Activated CD8-positive, alpha-beta memory T cell treated with anti-CD3 and anti-CD28 coated beads for 1 hour (primary cell): ENCODE measurements at places on chromosomes 7 and 10.
A peak's percentile ranks its signal among the peaks of the same experiment; 100 is the strongest.

DNA sequence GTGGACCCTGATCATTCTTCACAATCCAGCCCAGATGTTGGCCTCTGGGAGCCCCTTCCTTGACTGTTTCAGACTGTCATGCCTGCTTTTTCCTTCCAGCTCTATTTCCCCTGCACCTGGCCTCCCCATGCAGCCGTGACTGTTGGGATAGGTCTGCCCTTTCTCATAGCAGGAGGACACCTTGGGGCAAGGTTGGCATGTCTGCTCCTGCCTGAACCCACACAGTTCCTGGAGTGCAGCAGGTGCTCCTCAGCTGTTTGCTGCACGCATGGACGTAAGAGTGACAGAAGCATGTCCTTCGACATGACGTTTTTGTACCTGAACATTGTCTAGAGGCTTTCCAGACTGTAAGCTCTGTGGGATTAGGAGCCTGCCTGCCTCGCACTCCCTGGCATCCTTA is 24.0 kb downstream of the POR start:
- DNase-seq, result no peak

- DNase-seq, result no peak
These were observed 51.1 kb downstream of the CYP26A1 start for GRCh38 chr10:93124580-93125318.

DNA sequence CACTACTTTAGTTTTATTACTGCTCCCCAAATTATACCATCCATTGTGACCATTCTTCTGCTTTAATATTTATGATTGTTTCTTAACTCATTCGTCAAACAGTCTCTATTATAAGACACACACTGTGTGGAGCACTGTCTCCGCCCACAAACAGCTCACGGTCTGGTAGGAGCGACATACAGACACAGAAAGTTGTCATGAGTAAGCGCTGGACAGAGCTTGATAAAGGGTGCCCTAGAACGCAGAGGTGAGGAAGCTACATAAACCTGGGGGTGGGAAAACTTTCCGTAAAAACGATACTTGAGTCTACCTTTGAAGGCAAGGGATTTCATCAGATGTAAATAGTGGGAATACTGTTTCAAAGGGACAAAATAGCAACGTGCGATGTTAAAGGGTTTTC is 207.9 kb downstream of the PHF14 start:
- no peak for DNase-seq

GRCh38 chr10:60914690-60915141 is 29.3 kb downstream of the RHOBTB1 start:
- no peak for DNase-seq

GRCh38 chr7:55304018-55304762 is 60.9 kb upstream of the LANCL2 start:
- no peak for DNase-seq

- DNase-seq, result no peak
These were observed 7.5 kb downstream of the CALML3 start for GRCh38 chr10:5532307-5532605.

- DNase-seq, result no peak
These were observed 809.1 kb downstream of the SORCS1 start for GRCh38 chr10:106355450-106355849.

DNA sequence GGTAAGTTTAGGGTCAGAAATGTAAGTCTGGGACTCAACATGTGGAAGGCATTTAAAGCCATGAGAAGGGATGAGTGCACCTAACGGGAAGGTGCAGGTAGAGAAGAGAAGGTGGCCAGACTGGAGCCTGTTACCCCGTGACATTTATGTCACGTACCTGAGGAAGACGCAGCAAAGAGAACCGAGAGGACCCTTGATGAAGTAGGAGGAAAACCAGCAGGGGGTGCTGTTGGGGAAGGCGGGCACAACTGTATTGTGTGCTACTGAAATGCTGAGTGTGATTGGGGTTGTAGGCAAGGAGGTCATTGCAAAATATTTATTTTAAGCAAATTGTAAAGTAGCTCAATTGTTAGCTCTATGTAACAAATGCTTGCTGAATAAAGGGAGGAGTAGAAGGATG is 338.2 kb upstream of the PRKCQ start:
- peak; percentile 44 for DNase-seq

- no peak for DNase-seq
These were observed 32.2 kb downstream of the KCNH2 start for GRCh38 chr7:150945853-150946420.

DNA sequence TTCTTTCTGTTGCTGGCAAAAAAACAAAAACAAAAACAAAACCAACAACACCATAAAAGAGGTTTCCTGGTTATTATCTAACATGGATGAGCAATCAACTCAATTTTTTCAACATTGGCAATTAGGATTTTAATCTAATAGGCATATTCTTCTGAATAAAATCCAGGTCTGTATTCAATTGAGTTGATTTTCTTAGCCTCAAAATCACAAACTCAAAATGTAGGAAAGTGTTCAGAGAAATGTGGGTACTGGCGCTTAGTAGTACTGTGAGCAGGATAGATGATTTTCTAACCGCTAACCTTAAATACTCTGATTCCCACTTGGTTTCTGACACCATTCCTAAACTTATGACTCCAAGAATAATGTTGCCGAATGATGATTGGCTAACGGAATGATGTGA is 5.6 kb downstream of the WNT16 start:
- no peak for DNase-seq

DNA sequence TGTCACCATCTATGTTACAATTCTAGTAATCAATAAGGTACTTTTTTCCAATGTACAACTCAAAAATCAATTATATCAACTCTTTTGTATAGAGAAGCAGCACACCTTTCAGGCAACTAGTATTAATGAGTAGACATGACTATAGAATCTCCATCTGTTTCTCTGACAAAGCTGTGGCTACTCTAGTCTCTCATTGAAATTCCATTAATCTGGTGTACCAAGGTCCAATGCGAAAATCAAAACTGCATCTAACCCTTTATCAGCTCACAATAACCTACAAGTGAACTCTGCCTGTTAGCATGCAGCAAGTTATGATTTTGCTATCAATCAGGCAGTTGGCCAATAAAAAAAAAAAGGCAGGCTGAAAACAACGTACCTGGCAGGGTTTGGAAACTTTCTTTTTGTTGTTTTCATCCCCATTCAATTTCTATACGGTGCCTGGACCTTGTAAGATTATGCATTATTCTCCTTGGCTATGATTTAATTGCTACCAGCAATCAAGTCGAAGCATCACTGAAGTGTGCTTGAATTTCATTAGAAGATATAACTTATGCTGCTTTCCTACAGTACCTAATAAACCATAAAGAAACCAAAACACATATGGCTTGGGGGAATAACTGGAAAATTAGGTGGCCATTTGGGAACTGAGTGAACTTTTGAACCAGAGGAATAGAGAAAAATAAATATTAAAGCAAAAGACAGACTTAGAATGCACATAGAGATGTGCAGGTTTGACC is 23.2 kb downstream of the SKAP2 start:
- no peak for DNase-seq

DNA sequence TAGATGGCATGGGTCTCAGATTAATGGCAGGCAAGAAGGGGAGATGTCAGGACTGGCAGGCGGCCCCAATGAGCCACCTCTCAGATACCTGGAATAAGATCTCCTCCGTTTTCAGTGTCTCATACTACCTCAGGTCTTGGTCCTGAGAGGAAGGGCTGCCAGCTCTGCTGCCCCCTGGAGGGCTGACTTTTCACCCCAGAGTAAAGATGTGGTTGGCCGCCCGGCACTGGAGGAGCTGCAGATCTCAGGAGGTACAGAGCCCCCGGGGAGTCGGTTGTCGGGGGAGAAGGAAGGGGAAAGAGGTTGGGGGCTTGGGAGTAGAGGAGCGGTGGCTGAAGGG is 642 bp upstream of the COL13A1 start:
- no peak for DNase-seq

GRCh38 chr7:95318501-95319100 is 5.7 kb downstream of the PON1 start:
- DNase-seq, result no peak

- DNase-seq, result no peak
These were observed 45.5 kb downstream of the NOD1 start for GRCh38 chr7:30433082-30433481.

DNA sequence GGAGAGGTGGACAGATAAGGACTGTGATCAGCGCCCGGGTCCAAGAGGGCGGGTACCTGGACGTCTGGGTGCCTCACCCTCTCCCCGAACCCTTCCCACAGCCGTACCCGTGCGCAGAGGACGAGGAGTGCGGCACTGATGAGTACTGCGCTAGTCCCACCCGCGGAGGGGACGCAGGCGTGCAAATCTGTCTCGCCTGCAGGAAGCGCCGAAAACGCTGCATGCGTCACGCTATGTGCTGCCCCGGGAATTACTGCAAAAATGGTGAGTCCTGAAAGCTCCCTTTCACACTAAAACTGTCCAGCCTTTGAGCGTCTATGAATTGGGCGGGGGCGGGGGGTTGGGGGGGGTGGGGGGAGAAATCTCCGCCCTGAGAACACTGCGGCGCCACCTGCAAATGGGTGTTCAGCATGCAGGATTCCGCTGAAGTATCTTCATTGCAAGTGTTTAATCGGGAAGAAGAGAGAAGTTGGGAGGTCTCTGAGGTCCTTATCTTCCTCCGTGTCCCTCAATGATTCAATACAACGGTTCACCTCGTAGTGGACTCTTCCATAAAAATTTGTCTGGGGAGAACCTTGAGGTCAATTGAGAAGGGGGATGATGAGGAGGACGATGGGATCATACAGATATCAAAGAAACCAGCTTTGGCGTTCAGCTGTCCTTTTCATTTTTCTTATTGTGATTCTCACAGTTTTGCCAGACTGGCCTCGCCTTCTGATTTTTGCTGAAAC is 906 bp downstream of the DKK1 start:
- no peak for DNase-seq

DNA sequence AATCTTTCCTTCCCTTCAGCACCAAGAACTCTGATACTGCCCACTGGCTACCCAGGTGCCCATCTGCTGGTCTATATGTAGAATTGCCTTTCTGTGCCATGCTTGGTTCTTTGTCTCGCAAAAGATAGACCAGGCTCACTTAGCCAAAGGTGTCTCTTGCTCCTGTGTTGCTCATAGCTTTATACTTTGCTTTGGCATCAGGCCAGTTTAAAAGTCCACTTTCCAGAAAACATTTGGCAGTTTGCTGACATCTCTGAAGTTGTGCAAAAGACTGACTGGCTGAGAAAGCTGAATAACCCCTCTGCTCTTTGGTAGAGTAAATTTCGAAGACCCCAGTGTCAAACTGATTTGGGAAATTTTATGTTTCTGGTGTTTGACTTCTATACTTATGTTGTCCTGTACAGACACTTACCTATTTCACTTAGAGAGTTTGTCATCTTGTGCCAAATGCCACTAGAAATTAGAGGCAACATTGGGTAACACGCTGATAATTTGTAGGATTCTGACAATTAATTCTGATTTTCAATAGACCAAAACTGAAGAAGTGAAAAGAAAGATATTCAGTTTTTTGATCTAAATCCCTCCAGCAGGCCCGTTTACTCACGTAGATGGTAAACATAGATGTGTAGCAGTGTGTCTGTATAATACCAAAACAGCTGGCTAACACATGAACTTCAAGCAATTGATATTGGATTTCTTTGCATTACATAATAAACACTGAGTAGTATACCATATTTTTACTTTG is 91.1 kb downstream of the CPED1 start:
- no peak for DNase-seq

DNA sequence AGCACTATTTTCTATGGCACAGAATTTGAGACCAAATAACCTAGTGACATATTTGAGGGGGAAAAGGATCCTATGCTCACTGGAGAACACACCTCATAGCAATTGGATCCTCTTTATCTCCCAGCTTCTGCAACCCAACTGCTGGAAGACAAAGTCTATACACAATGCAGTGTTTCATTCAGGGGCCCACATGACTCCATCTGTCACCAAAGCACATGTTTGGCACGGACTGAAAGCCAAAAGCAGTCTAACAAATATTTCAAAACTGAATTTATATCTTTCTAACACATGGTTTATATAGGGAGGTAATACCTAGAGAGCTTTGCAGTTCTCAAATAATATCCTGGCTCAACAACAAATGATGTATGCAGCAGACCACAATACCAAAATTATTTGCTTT is 39.2 kb downstream of the ADAM12 start:
- DNase-seq, result no peak

DNA sequence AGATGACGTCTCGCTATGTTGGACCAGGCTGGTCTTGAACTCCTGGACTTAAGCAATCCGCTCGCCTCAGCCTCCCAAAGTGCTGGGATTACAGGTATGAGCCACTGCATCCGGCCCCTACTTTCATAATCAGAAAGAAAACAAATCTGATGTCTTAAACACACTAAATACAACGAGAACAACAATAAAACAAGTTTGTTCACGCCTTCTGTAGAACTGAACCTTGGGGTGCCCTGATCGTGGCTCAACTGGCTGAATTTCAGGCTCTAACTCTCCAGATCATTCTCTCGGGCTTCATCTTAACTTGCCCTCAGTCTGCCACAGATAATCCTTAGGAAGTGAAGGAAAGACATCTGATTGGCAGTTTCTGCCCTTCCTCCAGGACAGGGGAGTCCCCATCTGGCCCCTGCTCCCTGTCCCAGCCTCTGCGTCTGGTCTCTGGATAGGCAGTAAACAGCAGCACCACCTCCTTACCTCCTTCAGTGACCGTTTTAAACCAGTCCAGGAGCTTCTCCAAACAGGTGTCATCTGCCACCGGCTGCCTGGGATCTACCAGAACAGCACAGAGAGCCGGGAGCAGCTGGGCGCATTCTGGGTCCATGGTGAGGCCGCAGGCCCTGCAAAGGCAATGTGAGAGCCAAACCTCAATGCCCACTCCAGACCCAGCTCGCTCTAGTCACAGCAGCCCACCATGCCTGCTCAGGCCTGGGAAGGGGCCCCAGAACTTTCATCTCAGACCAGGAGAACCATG is 1.3 kb downstream of the BRAT1 start:
- DNase-seq, result no peak

DNA sequence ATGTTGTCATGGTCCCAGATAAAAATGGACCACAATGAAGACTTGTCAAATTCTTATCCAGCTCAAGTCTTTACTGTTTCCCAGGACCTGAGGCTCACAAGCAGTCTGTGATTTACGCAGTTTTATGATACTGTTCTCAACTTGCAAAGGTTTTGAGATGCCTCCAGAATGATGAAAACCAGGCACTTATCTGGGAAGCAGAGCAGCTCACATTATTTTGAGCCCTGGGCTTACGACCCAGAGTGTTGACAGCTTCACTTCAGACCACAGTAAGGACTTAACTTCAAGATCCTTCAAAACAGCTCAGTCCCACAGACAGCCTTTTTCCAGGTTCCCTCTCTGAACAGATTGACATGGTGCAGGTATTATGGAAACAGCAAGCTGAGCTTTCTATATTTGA is 236.1 kb downstream of the RNLS start:
- DNase-seq, result no peak

- peak; percentile 31 for DNase-seq
These were observed 3.3 kb downstream of the AHR start for GRCh38 chr7:17301471-17302456.

- no peak for DNase-seq
These were observed 10.7 kb downstream of the SUV39H2 start for GRCh38 chr10:14889318-14889717.

GRCh38 chr10:33279276-33279675 is 55.2 kb downstream of the NRP1 start:
- DNase-seq, result no peak
